ENCODE measurements at places on chromosomes 6 and 20. TPM values are rescaled to one million over a fixed set of nuclear protein-coding genes. Genes with fewer than 3 reads are reported as not detected.

The MLN gene
- 8.7 TPM for polyA plus RNA-seq

The COL10A1 gene
- polyA plus RNA-seq: 0.21 TPM

The IL17F gene
- polyA plus RNA-seq: 0.96 TPM

The SLCO4A1 gene
- 13.4 TPM for polyA plus RNA-seq

The TP53TG5 gene
- polyA plus RNA-seq: 0.27 TPM

The ANKEF1 gene
- 3.2 TPM for polyA plus RNA-seq

The GPX5 gene
- 0.05 TPM for polyA plus RNA-seq

The ME1 gene
- polyA plus RNA-seq: 8.1 TPM

The NKAIN4 gene
- polyA plus RNA-seq: 2.2 TPM

The MDFI gene
- polyA plus RNA-seq: 7.8 TPM

The PNLDC1 gene
- polyA plus RNA-seq: 0.39 TPM

The TNNC2 gene
- polyA plus RNA-seq: 12.6 TPM

The MYL9 gene
- polyA plus RNA-seq: 138 TPM

The MAN1A1 gene
- 23.6 TPM for polyA plus RNA-seq

The YWHAB gene
- polyA plus RNA-seq: 107 TPM

The SCAF8 gene
- polyA plus RNA-seq: 20.8 TPM

The MYMX gene
- 0.80 TPM for polyA plus RNA-seq

The TXLNB gene
- polyA plus RNA-seq: 6.3 TPM

The RIMS4 gene
- polyA plus RNA-seq: 0.21 TPM

The ZC2HC1B gene
- 0.21 TPM for polyA plus RNA-seq

All from thymus (tissue), 14 donors.